Peyer's patch (tissue), 4 donors: ENCODE measurements at places on chromosomes 1 and 21. TPM values are rescaled to one million over a fixed set of nuclear protein-coding genes. Genes with fewer than 3 reads are reported as not detected.
A peak's percentile ranks its signal among the peaks of the same experiment; 100 is the strongest.

GRCh38 chr1:33346533-33346926, 25.6 kb upstream of the A3GALT2 start:
- no peaks in the 10 kb centered on the region for H3K36me3 ChIP-seq
- H3K27ac ChIP-seq: peak overlapping the region; percentile 100
- peak overlapping the region; percentile 98 for H3K4me3 ChIP-seq

GRCh38 chr1:11441211-11441952, 37.6 kb upstream of the DISP3 start:
- H3K27ac ChIP-seq: no peak overlapping the region
- no peak for DNase-seq
- no peaks in the 10 kb centered on the region for H3K4me1 ChIP-seq
- H3K36me3 ChIP-seq: no peaks in the 10 kb centered on the region
- no peak overlapping the region for H3K4me3 ChIP-seq

- H3K27me3 ChIP-seq: no peaks in the 10 kb centered on the region
- no peak for DNase-seq
- no peaks in the 10 kb centered on the region for H3K36me3 ChIP-seq
- no peak overlapping the region for H3K4me3 ChIP-seq
- no peak overlapping the region for H3K27ac ChIP-seq
Observed at GRCh38 chr1:9200441-9200840, 34.1 kb upstream of the H6PD start.

- H3K27ac ChIP-seq: no peak overlapping the region
- H3K4me3 ChIP-seq: no peak overlapping the region
- H3K27me3 ChIP-seq: no peaks in the 10 kb centered on the region
- no peaks in the 10 kb centered on the region for H3K4me1 ChIP-seq
Observed at GRCh38 chr1:77347646-77348045, 65.8 kb downstream of the AK5 start.

GRCh38 chr1:167548059-167548932, 5.3 kb downstream of the CREG1 start:
- H3K36me3 ChIP-seq: no peaks in the 10 kb centered on the region
- no peaks in the 10 kb centered on the region for H3K27me3 ChIP-seq
- no peak for DNase-seq
- peaks cover 9% of the 10 kb centered on the region for H3K4me1 ChIP-seq
- no peak overlapping the region for H3K4me3 ChIP-seq
- H3K27ac ChIP-seq: peak overlapping the region; percentile 28

PGLYRP3 gene
- total RNA-seq: not detected
